ENCODE measurements at places on chromosomes 3 and 15.

DNA sequence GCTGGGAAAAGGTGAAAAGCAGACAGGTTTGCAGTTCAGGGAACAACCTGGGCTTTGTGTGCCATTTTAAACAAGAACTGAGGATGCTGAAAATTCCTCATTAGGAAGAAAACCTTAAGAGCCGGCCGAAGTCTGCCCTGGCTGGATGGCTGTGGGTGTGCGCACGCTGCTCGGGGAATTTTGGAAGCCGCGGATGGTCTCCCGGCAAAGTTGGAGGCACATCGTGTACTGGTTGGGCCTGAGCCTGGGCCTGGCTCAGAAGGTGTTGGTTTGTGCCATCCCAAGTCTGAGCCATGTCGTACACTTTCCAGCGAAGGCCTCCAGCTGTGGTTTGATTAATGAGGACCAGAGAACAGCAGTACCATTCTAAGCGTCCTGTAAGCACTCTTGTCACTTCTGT lies 188.2 kb downstream of the ATP10A start:
- no peak for DNase-seq

DNA sequence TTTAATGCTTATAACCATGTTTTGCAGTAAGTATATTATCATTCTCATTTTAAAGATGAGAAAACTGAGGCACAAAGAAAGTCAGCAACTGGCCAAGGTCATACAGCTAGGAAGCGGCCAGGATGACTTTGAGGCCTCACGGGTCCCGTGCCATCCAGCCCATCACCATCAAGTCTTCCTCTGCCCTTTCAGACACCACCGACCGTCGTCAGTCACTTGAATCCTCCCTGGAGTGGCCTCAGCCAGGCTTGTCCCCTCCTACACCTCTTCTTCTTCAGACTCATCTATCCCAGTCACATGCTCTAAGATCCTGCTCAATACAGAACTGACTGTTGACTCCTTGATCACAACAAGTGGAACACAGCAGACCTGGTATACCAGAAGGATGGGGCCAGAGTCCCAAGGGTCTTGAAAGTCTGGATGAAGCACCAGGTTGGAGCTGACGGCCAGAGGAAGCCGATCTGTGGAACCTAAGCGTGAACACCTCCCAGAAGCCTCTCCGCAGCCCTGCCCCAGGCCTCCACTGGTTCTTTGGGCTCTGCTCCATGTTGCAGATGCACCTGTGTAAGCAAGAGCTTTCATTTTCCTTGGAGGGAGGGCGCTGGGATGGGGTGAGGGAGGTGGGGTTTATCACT lies 22.1 kb downstream of the ITGA11 start:
- DNase-seq, result no peak

DNA sequence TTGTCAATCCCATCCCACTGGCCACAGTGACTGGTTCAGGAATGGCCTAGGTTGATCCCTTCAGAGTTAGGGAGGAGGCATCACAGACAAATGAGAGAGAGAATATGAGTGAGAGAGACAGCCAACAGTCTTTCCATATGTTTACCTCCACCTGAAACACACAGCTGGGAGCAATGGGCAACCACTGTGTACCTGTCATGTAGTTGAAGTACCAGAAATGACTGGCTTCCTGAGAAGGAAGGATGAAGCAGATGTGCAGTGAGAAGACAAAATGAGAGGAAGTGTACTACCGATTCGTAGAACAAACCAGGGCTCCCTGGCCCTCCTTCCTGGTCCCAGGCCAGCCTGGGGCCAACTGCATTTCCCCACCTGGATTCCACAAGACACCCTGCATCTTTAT lies 27.4 kb downstream of the SRGAP3 start:
- no peak for DNase-seq

DNA sequence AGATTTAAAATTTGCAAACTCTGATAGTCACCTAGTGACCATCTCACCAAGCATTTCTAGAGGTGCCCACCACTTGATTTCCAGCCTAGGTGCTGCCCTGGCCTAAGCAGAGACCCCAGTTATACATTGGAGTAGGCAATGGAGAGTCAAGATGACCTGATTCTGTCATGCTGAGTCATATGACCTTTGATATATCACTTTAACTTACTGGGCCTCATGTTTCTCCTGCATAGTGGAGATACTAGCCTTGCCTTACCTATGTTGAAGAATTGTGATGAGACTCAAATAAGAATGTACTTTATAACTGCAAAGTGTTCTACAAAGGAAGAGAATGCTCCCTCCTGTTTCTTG lies 75.5 kb upstream of the XCR1 start:
- DNase-seq, result no peak

DNA sequence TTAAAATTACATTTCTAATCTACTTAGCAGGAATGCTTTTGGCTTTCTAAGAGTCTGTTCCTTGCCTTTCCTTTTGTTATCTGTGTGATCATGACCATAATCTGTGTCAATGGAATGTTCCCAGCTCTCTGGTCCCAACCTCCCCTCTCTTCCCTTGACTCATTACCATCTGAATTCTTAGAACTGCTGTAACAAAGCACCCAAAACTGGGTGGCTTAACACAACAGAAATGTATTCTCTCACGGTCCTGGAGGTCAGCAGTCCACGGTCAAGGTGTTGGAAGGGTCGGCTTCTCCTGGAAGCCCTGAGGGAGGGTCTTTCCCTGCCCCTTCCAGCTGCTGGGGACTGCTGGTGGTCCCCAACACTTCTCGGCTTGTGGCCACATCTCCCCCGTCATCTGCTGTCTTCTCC lies 81.1 kb downstream of the LRRK1 start:
- DNase-seq, result no peak

GRCh38 chr3:50184242-50184978 lies 7.0 kb upstream of the GNAT1 start:
- no peak for DNase-seq

GRCh38 chr3:147773116-147773630 lies 364.0 kb downstream of the ZIC1 start:
- no peak for DNase-seq

DNA sequence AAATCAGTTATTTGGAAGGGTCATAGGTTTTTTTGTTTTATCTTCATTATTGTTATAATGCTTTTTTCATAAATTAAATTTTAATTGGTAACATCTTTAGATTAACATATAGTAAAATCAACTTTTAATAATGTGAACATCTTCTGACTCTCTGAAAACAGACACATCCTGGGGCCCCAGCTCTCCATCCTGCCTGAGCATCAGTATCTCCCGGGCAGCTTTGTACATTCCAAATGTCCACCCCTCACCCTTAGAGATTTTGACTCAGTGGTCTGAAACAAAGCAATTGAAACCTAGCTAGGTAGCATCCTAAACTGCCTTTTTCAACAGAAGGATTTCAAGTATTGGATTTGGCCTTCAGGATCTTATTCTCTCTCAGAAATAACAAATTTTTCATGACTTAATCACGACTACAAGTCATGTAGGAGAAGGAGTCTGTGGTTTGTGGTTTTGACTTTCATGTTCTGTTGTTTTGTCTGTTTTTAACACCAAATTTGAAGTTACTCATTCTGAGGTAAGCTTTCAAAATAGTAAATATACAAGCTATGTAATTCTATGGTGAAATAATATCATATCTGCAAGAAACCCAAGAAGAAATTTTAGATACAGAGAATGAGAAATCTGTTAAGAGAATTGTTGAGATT lies 147.3 kb upstream of the UBE2E2 start:
- no peak for DNase-seq

DNA sequence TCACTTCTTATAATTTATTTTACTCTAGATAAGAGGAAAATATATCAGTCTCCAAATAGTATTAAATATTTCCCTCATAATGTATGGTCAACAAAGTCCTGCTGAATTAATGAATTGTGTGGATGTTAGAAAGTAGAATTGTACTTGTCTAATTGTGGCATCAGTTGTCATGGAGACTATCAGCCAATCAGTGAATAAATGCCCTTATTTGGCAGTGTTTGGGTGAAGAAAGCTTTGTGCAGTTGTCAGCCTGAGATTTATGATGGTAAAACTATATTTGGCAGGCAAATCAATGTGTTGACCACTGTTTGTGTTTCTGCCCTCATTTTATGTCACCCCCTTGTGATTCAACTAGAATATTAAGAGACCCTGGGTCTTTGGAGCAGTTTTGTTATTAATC lies 293.6 kb upstream of the MDFIC2 start:
- DNase-seq, result no peak

Data from CD4-positive, alpha-beta T cell treated with Interleukin-12 subunit alpha and Interleukin-12 subunit beta, for 1 hour (primary cell).